Retina (tissue), 1 donor: ENCODE measurements at places on chromosomes 2 and 18.

- no peak for DNase-seq
Observed at GRCh38 chr2:128636802-128637147, 318.1 kb upstream of the HS6ST1 start.

- DNase-seq = peak; percentile 30
Observed at GRCh38 chr2:105954891-105955290, 210.2 kb downstream of the NCK2 start.

DNA sequence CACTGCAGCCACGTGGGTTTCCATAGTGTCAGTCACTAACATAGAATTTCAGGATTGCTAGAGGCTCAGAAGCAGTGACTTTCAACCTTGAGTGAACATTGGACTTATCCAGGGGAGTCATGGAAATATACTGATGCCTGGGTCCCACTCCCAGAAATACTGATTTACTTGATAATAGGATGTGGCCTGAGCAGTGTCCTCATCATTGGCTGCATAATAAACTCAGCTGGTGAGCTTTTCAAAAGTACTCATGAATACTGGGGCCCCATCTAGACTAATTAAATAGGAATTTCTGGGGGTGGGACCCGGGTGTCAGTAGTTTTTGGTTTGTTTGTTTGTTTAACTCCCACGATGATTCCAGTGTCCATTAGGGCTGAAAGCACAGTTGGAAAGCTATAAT is 141.4 kb downstream of the COL4A4 start:
- DNase-seq = no peak

GRCh38 chr2:44743473-44743872 is 198.0 kb upstream of the SIX3 start:
- no peak for DNase-seq

- DNase-seq = no peak
Observed at GRCh38 chr2:10444463-10444862, 3.7 kb downstream of the ODC1 start.

DNA sequence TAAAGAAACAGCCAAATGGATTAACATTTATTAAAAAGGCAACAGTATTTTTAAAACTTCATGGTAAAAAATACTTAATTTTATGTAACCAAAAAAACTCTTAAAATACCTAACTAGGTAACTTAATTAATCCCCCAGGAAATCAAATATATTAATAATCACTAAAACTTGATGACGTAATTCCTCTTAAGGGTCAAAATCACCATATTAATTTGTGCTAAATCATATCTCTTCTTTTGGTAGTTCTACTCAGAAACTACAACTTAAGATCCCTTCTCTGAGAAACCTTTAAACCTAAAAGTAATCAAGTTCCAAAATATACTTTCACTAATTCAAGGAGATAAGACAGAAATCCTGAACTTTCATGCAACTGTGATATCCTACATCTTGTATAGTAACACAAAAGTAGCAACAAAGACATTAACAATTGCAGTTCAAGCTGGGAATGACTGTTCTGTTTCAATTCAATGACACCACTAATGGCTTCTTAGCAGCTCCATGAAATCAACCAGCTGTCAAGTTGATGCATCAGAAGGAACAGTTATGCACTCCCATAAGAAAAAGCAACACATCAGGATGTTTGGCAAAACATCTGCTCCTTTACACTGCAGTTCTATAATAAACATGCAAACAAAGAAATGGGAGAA is 4.0 kb downstream of the BAZ2B start:
- peak; percentile 61 for DNase-seq

GRCh38 chr2:10327896-10328669 is 25.4 kb downstream of the HPCAL1 start:
- no peak for DNase-seq
